Stimulated activated CD4-positive, alpha-beta T cell treated with anti-CD3 and anti-CD28 coated beads, Interleukin-2, amount 100 ng/mL, for 4 hours (primary cell): ENCODE measurements at places on chromosomes 6 and 20.

DNA sequence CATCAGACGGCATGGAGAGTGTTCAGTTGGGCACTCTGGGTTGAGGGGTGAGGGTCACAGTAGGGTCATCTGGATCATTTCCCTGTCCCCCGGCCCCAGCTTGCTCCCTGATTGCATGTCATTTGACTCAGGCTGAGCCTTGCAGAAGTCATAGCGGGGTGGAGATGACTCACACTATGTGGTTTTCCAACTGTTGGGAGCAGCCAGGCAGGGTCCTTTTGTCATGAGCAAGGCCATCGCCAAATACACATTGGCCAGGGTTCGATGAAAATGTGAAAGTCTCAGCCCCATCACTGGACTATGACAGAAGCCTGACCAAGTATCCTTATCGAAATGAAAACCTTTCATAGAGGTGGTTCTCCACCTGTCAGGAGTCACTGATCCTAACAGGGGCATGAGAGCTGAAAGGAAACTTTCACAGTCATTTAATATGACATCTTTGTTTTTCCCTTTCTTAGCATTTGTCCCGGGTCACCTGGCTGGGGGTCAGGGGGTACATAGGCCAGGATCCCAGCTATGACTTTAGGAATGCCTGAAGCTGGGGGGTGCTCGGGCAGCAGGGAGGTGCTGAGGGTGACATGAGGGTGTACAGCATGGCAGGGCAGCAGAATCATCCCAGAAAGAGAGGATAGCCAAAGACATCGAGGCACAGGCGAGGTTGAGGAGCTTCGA is 70.2 kb upstream of the CD93 start:
- no peak for DNase-seq

GRCh38 chr6:15507746-15508145 is 155.1 kb downstream of the DTNBP1 start:
- no peak for DNase-seq

DNA sequence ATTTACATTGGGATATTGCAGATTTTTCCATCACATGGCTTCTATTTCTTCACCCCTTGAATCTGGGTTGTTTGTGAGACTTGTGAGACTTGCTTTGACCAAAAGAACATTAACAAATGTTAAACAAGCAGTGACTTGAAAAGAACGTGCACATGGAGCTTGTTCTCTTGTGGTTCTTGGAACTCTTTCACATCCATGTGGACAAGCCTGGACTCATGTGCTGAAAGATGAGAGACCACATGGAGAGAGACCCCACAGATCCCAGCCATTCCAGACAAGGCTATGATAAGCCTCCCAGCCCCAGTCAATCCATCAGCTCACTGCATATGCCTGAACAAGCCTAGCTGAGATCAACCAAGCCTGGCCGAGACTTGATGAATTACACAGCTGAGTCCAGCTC is 1365.7 kb upstream of the GJE1 start:
- DNase-seq = no peak

DNA sequence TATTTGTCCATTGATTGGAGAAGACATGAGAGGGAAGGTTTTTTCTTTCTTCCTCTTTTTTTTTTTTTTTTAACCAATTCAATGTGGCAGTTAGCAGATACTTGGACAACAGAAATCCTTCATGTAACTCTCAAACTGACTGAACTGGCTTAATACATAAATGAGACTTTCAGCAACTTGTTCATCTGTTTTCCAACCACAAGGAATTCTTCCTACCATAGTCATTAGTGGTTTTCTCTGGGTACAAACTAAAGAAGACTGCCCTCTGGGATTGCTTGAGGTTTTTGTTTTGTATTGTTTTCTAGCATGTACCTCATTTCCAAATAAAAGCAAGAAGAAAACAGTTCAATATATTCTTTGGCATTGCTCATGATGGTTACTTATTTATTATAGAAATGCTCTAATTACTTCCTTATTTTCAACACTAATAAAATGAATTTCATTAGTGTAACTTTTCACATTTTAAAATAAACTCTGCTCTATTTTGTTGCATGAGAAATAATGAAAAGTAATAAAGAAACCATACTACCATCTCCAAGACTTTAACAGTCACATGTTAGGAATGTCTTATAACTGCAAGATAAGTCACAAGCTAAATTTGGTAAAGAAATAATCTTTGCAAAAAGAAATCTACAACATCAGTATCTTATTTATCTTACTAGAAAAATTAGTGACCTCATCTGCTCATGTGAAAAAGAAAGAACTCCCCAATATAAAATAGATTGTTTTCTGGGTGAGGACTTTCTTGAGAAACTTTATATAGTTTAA is 52.0 kb downstream of the ME1 start:
- DNase-seq = no peak

DNA sequence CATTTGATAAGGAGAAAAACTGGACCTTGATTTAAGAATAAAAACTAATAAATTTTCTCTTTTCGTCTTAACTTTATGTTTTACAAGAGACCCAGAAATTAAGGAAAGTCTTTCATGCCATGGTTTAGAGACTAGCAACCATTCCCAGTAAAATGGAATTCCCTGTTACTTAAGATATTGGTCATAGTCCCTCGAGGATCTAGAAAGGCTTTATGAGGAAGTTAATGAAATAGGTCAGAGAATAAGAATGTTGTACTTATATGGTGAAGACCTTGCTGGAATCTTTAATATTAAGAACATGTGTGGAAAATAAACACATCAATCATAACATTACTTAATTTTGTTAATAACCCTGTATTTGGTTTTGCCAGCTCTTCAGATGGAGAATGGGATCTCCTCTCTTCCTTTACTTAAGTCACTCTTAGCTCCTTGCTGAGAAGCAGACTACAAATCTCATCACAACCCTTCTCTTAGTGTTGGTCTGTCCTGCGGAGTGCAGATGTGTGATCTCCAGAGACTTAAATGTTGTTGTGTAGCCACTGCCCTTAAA is 382.9 kb downstream of the QKI start:
- DNase-seq = no peak

GRCh38 chr6:75863001-75863400 is 114.0 kb downstream of the MYO6 start:
- no peak for DNase-seq

- no peak for DNase-seq
Measured at GRCh38 chr6:516213-516612, 124.7 kb downstream of the IRF4 start.

DNA sequence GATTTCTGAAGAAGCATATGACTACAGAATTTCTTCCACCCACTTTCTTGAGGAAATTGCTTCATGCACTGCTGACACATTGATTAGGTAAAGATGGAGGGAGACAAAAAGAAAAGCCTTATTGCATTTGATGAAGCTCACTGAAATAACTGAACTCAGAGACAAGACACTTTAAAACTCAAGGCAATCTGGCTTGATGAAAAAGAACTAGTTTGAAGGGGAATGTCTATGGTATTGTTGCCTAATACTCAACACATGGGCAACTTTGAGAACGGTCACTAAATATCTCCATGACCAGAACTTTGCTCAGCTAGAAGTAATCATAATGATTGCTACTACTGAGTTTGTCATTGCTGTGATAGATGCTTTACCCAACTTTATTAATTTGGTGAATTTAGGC is 38.1 kb downstream of the HTR1B start:
- no peak for DNase-seq

DNA sequence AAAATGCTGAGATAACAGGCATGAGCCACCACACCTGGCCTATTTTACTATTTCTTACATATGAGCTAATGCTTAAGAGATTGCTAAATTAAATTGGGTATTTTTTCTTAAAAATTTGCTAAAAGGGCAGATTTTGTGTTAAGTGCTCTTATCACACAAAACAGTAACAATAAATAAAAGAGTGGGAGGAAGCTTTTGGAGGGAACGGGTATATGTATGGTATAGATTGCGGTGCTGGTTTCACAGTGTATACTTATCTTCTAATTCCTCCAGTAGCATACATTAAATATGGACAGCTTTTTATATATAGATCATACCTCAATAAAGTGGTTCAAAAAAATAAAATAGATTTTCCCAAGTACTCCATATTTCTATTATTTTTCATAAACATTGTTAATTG is 39.4 kb upstream of the FABP7 start:
- DNase-seq = no peak

- no peak for DNase-seq
Measured at GRCh38 chr20:45408646-45409213, 641 bp downstream of the DBNDD2 start.

DNA sequence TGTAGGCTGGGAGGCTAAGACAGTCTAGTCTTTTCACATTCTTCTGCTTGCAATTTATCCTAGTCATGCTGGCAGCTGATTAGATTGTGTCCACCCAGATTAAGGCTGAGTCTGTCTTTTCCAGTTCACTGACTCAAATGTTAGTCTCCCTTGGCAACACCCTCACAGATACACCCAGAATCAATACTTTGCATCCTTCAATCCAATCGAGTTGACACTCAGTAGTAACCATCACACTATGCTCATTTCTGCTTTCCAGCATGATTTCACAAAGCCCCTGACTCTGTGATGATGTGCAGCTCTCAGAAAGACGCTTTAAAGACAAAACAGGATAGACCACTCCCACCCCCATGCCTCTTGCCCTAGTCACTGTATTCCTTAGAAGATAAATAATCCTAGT is 693.0 kb downstream of the HTR1B start:
- no peak for DNase-seq

DNA sequence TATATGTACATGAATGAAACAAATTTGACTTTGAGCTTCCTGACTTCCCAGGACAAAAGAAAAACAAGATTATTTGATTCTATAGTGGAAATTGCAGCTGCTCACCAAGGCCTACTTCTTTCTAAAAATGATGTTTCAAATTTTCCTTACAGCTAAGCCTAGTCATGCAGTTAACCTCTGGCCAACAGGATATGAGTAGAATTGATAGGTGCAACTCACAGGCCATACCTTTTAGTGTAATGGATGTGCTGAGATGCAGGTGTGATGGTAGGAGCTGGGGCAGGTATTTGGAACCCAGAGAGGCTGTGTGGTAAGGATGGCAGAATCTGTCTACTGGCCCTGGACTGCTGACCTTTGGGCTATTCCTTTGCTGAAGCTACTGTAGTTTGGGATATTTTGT is 230.9 kb upstream of the PREP start:
- DNase-seq = no peak

DNA sequence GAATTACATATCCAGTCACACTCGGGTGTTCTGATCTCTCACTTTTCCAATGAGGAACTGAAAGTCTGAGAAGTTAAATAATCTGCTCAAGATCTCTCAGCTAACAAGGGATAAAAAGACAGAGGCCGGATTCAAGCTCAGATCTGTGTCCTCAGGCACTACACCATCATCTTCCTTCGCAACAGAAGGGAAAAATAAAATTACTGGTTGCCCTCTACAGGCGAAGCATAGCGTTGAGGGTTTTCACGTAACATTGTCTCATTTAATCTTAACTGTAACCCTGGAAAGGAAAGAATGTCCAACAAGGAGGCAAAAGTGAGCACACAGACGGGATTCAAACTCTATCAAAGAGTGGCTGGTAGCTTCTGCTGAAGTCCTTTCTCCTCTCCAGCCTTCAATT is 67.8 kb upstream of the ANKEF1 start:
- no peak for DNase-seq

DNA sequence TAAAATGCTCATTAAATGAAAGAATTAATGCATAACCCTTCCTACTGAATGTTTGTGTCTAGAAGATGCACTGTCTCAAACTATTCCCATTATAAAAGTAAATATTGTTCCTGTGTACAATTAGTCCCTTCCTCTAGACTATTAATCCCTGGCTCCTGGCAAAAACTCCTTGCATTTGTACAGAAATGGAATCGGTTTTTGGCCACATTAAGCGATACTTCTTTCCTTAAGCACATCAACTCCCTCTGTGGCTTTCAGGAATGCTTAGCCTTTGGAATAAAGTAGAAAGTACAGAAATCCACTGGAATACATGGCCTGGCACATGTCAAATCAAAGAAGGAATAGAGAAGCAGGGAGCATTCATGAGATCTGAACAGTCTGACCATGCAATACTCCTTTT is 179.8 kb downstream of the GMPR start:
- DNase-seq = no peak

GRCh38 chr6:53815381-53816119 is 20.7 kb downstream of the LRRC1 start:
- DNase-seq = no peak
